ENCODE measurements at places on chromosomes 4 and X.

GRCh38 chrX:12360383-12360782 lies 222.1 kb downstream of the FRMPD4 start:
- peak; percentile 75 for DNase-seq

DNA sequence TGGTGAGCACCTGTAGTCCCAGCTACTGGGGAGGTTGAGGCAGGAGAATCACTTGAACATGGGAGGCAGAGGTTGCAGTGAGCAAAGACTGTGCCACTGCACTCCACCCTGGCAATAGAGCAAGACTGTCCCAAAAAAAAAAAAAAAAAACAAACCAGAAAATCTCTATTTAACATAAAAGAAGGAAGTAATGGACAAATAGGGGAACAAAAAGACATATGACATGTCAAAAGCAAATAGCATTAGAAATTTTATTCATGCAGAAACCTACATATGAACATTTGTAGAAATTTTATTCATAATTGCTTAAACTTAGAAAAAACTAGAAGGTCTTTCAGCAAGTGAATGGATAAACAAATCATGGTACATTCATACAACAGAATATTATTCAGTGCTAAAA lies 97.1 kb upstream of the SH3RF1 start:
- no peak for DNase-seq

- peak; percentile 6 for DNase-seq
Observed at GRCh38 chrX:110006821-110007375, 4.0 kb downstream of the TMEM164 start.

DNA sequence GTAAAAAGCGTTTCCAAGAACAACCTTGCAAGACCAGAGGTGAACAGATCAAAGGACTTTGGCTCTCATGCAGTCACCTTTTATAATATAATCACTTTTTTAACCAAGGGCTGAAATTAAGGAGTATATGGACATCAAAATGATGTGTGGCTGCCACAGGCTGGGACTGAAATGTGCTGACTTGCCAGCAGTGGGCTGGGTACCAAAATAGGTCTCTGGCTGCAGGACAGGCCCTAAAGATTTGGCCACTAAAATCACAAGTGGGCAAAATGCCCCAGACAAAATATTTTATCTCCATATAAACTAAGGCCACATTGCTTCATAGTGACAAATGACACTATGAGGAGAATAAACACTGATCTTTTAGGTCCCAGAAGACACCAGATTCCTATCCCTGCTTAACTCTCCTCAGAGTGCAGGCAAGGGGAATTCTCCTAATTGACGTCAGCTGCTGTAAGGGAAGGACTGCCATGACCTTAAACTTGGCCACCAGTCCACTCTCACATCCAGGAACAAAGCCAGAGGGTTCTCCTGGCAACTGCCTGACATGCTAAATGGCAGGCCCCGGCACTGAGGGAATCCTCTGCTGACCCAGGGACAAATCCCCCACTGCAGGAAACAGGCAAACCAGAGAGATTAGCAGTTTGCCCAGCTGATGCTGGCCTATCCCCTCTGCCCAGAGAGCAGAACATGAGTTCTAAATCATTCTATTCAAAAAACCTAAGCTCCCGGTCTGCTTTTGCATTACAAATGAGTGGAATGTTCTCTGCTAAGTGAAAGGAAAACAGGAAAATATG lies 155.8 kb downstream of the PPP3CA start:
- peak; percentile 62 for DNase-seq

DNA sequence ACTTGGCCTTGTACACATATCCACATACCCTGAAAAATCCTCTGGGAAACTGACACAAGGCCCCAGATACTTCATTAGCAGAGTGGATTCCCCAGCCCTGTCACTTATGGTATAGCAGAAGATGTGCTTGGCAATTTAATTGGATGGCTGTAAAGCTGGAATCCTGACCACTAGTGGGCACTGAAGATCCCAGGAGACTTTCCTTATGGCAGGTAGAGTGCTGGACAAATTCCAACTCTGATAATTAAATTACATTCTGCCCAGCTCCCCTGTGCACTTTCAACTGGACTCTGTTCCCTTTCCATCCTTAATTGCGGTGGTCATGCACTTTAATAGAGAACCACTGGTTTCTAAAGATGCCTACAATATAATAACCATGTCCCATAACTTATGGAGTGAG lies 119.8 kb downstream of the DCK start:
- no peak for DNase-seq

DNA sequence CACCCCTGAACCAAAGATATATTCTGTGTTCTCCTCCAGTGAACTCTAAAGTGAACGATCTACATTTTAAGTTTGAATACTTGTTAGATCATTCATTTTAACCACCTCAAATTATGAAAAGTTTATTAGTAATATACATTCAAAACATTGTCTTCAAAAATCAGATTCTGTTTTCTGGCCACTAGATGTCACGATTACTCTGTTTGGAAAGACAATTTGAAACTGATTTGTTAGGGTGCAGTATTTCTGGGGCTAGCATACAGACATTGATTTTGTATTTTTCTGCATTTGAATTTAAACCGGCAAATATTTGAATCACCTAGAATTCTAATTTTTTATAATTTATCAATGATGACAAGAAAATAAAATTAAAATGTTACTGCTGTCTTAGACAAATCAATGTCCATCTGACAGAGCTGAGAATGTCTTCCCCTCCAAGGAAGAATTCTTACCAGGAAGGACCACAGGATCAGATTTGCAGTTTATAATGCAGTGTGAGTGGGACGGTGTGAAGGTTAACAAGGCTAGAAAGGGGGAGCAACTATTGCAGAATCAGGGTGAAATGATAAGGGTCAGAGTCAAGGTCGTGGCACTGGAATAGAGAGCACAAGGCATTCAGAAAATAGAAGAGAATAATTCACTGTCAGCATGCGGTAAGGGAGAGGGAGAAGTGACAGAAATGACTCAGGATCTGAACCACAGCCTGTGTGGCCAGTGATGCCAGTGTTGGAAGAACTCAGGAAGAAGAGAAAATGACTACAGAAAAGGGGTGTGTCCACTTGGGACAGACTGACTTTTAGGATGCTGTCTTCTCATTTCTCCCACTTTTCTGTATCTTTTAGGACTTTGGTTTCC lies 91.6 kb downstream of the ANXA10 start:
- peak; percentile 54 for DNase-seq

- peak; percentile 67 for DNase-seq
Observed at GRCh38 chr4:123340381-123340701, 56.3 kb upstream of the SPRY1 start.

GRCh38 chr4:26823583-26823982 lies 37.1 kb upstream of the STIM2 start:
- no peak for DNase-seq

DNA sequence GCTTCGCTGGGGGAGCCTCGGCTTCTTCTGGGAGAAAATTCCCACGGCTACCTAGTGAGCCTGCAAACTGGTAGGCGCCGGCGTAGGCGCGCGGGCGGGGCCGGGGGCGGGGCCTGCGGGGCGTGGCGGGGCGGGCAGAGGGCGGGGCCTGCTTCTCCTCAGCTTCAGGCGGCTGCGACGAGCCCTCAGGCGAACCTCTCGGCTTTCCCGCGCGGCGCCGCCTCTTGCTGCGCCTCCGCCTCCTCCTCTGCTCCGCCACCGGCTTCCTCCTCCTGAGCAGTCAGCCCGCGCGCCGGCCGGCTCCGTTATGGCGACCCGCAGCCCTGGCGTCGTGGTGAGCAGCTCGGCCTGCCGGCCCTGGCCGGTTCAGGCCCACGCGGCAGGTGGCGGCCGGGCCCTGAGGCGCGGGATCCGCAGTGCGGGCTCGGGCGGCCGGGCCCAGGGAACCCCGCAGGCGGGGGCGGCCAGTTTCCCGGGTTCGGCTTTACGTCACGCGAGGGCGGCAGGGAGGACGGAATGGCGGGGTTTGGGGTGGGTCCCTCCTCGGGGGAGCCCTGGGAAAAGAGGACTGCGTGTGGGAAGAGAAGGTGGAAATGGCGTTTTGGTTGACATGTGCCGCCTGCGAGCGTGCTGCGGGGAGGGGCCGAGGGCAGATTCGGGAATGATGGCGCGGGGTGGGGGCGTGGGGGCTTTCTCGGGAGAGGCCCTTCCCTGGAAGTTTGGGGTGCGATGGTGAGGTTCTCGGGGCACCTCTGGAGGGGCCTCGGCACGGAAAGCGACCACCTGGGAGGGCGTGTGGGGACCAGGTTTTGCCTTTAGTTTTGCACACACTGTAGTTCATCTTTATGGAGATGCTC lies at the start of gene HPRT1:
Gene HPRT1, plus strand, starts transcription at position 161 of the 857 bp plus-strand sequence. Its CDS starts 147 bp downstream, at position 308.
- DNase-seq, result peak; percentile 79

DNA sequence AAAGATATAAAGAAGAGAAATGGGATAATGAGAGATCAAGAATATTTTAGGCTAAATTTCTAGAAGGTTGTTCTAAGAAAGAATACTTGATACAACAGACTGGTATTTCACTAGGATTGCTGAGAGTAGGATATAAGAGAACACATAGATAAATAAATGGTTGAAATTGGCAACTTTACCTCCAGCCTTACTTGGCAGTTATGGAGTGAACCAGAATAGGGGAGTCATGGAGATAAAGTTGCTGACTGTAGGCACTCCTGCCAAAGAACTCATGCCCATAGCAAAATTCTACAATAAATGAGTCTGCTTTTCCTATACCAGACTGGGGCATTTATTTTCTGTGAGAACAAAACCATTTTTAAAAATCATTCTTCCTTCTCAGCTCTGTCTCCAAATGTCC lies 26.4 kb upstream of the MMRN1 start:
- no peak for DNase-seq

DNA sequence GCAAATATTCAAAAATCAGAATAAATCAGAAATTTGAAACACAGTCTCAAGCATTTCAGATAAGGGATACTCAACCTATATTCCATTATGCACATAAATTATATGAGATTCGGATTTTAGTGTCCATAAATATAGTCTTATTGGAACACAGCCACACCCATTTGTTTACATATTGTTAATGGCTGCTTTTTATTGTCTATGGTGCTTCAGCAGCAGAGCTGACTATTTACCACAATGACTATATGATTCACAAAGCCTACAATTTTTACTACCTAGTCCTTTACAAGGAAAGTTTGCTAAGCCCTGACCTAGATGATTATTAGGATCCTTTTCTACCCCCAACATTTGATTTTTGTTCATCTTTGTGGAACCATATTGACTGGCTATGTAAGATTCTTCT lies 63.9 kb downstream of the IL1RAPL1 start:
- no peak for DNase-seq

- no peak for DNase-seq
Observed at GRCh38 chr4:172707622-172708021, 461.0 kb upstream of the GALNT7 start.

- peak; percentile 13 for DNase-seq
Observed at GRCh38 chrX:71081330-71082123, 13.4 kb upstream of the SNX12 start.

- DNase-seq, result no peak
Observed at GRCh38 chrX:9707306-9708033, 58.2 kb downstream of the GPR143 start.

- DNase-seq, result no peak
Observed at GRCh38 chr4:11497212-11497806, 68.6 kb upstream of the HS3ST1 start.

DNA sequence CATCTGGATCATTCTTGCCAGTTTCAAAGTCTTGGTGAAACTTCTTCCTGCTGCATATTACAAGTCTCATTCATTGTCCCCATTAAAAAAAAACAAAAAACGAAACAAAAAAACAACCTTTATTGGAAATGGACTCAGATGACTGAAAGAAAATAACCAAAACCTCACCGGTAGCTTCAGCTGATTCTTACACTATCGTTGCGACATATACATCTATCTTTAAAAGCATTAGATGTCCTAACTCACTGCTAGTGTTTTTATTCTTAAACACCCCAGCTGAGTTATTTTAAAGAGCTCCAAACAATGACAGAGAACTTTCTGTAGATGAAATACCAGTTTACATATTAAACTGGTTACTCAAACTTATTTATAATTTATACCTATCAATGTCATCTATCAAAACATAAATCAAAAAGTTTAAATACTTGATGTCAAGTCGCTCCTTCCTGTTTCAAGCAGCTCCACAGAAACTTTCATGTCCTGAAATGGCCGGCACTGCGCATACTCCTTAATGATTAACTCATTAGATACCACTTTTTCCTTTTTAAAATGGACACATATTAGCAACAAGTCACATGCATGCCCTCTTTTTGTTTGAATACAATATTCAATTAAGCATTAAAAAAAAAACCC lies 87.2 kb downstream of the HPRT1 start:
- DNase-seq, result peak; percentile 43

- peak; percentile 98 for DNase-seq
Observed at GRCh38 chr4:158314756-158315487, 104.6 kb downstream of the TMEM144 start.

- no peak for DNase-seq
Observed at GRCh38 chrX:34893741-34894140, 48.9 kb upstream of the FAM47B start.

- no peak for DNase-seq
Observed at GRCh38 chr4:16142598-16143310, 58.9 kb upstream of the PROM1 start.

DNA sequence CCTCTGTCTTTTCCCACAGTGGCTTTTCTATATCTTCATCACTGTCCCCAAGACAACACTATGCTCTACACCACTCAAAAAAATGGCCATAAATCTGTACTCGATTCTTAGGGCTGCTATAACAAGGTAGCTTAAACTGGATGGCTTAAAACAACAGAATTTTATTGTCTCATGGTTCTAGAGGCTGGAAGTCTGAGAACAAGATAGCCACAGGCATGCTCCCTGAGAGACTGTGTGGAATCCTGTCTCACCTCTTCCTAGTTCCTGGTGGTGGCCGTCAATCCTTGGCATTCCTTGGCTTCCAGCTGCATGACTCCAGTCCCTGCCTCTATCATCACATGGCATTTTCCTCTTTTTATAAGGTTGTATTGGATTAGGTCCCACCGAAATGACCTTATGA lies 70.7 kb upstream of the DCLK2 start:
- DNase-seq, result peak; percentile 94

DNA sequence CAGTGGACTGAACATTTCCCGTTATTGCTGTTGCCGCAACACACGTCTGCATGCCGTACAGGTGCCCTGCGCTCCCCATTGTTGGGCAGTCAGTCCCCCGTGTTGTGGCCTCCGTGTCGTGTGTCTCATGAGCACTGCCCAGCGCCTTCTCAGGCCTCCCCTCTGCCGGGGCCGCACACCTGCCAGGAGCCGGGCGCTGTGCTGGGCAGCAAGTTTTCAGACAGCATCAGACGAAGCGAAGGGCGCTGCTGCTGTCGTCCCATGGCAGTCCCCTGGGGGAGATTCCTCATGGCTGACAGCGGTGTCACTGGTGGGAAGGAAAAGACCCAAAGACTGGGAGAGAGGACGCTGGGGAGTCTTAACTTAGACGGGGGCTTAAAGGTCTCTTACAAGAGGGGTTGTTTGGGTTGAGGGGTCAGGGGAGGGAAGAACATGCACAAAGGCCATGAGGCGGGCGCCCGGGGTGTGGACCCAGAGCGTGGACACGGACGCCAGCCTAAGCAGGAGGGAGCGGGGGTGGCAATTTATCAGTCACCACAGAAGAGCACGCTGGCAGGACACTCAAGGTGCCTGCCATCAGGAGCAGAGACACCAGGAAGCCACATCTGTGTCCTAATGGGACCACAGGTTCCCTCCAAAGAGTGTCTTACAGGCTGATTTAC lies 47.3 kb downstream of the RGS12 start:
- no peak for DNase-seq

Data from fibroblast of skin of scalp (primary cell).